ENCODE measurements at places on chromosomes 12 and 14.

GRCh38 chr12:8890313-8891085 is 23.8 kb upstream of the PHC1 start:
- no peaks in the 10 kb centered on the region for H3K4me1 ChIP-seq
- no peaks in the 10 kb centered on the region for H3K27me3 ChIP-seq
- DNase-seq = peak; percentile 71
- no peak overlapping the region for H3K27ac ChIP-seq
- H3K36me3 ChIP-seq = no peaks in the 10 kb centered on the region
- H3K4me3 ChIP-seq = peak overlapping the region; percentile 46

DNA sequence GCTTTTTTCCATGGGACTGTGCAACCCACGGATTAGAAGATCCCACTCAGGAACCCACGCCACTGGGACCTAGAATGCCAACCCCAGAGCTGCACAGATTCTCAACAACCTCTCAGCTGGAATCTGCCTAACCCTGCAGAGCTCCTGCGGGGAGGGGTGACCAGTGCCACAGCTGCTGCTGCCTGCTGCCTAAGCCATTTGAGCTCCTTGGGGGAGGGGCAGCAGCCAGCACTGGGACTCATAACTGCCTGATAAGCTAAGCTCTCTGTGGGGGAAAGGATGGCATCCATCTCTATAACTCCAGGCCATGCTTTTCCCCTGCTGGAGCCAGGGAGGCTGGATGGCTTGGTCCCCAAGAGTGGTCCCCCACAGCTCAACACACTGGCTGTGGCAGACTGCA is 182.8 kb downstream of the SLC5A8 start:
- no peaks in the 10 kb centered on the region for H3K27me3 ChIP-seq
- no peaks in the 10 kb centered on the region for H3K4me1 ChIP-seq
- no peak overlapping the region for H3K4me3 ChIP-seq

DNA sequence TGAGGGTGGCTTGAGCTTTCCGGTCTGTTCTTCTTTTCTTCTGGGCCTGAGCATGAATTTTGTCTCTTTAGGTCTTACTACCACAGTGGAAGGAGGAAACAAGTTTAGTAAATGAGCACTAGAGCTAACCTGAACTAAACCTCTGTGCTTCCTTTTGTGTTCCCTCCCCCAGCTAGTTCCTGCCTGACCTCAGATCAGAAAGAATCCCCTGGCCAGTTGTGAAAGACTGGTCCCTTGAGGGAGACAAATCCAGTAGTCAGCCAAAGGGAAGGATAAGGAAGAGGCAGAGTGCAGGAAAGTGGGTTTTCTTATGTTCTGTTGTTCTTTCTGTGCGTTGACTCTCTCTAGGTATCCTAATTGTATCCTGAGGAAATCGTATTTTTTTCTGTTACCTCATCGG is 17.5 kb downstream of the ZNF664 start:
- H3K27me3 ChIP-seq = no peaks in the 10 kb centered on the region
- H3K27ac ChIP-seq = no peak overlapping the region
- peaks cover 7% of the 10 kb centered on the region for H3K36me3 ChIP-seq

DNA sequence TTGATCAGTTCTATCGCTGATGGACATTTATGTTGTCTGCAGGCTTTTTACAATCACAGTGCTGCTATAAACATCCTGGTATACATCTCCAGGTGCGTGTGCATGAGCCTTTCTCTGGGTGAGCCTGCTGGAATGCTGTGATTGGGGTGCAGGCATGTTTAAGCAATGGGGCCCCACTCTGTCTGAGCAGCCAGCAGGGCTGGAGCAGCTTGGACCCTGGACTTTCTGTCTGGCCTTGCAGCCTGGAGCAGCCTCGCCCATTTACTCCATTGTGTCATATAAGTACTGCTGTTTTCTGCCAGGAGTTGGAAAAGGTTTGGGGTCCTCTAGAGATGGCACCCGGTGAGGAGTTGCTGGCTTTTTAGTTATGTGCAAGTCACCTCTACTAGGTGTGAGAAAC is 199.0 kb downstream of the KIF26A start:
- DNase-seq = no peak
- H3K4me3 ChIP-seq = no peak overlapping the region
- peaks cover 11% of the 10 kb centered on the region for H3K27me3 ChIP-seq
- H3K27ac ChIP-seq = no peak overlapping the region
- H3K4me1 ChIP-seq = no peaks in the 10 kb centered on the region

GRCh38 chr12:105272814-105273416 is 36.9 kb upstream of the APPL2 start:
- no peak overlapping the region for H3K27ac ChIP-seq
- no peaks in the 10 kb centered on the region for H3K36me3 ChIP-seq
- H3K27me3 ChIP-seq = no peaks in the 10 kb centered on the region
- H3K4me1 ChIP-seq = no peaks in the 10 kb centered on the region
- no peak overlapping the region for H3K4me3 ChIP-seq

- DNase-seq = no peak
- no peaks in the 10 kb centered on the region for H3K4me1 ChIP-seq
- no peak overlapping the region for H3K27ac ChIP-seq
- peaks cover 3% of the 10 kb centered on the region for H3K36me3 ChIP-seq
Observed at GRCh38 chr12:8087666-8088065, 5.6 kb downstream of the NECAP1 start.

DNA sequence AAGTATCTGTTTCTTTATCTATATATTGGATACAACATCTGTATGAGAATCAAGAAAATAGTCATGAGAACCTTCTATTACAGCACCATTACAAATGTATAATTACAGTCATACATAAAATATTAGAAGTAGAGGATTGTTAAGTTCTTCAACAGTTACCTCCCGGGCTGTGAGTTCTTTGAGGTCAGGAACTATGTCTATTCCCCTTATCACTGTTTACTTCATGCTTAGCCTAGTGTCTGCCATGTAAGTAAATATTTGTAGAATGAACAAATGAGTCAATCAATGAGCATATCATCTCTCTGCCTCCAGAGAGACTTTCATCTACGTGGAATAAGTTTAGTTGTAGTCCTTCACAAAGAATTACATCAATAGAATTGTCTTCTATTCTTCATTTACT is 47.2 kb downstream of the PUS7L start:
- no peaks in the 10 kb centered on the region for H3K36me3 ChIP-seq
- H3K27ac ChIP-seq = no peak overlapping the region

GRCh38 chr12:89038831-89039512 is 313.3 kb downstream of the DUSP6 start:
- H3K27ac ChIP-seq = no peak overlapping the region

DNA sequence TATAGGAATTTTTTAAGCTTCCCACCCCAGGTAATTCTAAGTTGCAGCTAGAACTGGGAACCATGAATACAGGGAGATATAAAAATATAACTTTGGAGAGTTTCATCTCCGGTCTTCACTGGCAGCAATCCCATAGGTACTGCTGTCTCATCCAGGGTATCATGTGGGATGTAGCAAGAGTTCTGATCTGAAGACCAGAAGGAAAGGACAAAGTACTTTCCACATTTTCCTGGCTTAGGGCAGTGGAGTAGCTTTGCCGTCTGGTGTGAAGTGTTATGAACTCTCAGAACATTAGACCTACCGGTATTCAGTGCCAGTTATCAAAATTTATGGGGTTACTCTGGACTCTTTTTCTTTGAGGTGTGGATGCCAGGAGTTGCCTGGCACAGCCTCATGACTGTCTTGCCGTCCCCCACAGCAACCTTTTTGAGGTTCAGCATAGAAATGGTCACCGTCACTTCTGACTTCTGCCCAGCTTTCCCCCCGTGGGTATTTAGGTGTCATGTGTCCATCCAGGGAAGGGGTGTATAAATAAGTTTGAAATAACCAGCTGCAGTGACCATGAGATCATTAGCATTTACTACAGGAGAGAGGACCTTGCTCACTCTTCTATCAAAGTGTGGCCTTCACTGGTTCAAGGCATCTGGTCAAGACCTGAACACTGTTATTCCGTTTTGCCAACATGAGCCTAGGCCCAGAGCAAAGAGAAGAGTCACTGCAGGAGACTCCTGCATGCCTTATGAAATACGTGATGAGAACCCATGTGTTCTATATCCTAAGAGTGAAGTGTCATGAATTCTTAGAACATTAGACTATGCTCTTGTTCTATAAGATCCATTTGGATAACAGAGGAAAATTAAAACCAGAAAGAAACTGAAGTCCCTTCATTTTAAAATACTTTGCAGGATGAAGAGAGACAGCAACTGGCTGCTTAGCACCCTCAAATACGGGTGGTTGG is 22.2 kb downstream of the TMEM233 start:
- no peaks in the 10 kb centered on the region for H3K4me1 ChIP-seq
- H3K27me3 ChIP-seq = no peaks in the 10 kb centered on the region
- H3K27ac ChIP-seq = no peak overlapping the region
- DNase-seq = no peak
- no peak overlapping the region for H3K4me3 ChIP-seq

DNA sequence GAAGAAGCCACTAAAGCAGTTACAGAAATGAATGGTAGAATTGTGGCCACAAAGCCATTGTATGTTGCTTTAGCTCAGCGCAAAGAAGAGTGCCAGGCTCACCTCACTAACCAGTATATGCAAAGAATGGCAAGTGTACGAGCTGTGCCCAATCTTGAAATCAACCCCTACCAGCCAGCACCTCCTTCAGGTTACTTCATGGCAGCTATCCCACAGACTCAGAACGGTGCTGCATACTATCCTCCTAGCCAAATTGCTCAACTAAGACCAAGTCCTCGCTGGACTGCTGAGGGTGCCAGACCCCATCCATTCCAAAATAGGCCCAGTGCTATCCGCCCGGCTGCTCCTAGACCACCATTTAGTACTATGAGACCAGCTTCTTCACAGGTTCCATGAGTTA is 21.5 kb upstream of the SRGAP1 start:
- no peaks in the 10 kb centered on the region for H3K4me1 ChIP-seq
- no peak overlapping the region for H3K4me3 ChIP-seq
- H3K36me3 ChIP-seq = no peaks in the 10 kb centered on the region
- no peaks in the 10 kb centered on the region for H3K27me3 ChIP-seq
- no peak for DNase-seq
- no peak overlapping the region for H3K27ac ChIP-seq

DNA sequence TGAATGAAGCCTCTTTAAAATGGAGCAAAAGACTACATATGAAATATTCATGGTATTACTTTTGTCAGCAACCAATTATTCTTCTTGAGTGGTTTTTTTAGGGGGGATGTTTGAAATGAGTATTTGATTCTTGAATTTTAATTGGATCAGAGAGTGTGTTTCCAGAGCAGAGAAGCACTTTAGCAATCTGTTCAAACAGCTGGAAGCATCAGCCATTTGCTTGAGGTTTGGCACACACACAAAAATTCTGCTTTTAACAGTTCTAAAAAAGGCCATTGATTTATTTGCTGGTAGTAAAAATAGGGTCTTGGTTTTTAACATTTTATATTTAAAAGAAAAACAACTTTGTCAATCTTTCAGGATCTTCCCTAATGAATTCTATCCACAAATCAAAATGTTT is 292.7 kb downstream of the LRFN5 start:
- H3K4me3 ChIP-seq = no peak overlapping the region
- no peak overlapping the region for H3K27ac ChIP-seq
- H3K36me3 ChIP-seq = no peaks in the 10 kb centered on the region

- H3K4me3 ChIP-seq = peak within 1 kb of the TSS; percentile 80
- H3K36me3 ChIP-seq = no peaks in the 10 kb centered on the region
- peak within 1 kb of the TSS; percentile 78 for H3K27ac ChIP-seq
- peaks cover 11% of the 10 kb centered on the region for H3K27me3 ChIP-seq
- peak; percentile 95 for DNase-seq
Observed at GRCh38 chr12:32399370-32400113, at the start of gene FGD4. Gene FGD4 (plus strand): TSS chr12:32399558.

DNA sequence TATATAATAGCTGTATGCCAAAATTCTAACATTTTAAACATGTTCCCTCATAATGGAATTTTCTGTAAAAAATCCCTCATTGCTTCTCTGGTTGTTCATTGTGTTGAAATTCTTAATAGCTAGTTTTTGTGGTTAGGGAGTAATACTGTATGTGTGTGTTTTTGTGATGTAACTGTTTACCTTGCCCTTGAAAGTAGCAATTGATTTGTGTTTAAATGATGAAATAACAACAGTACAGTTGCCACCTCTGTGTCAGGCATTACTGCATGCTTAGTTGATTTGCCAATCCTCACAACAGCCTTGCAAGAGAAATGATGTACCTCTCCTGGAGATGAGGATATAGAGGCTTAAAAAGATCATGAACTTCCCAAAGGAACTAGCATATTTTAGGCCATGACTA is 94.9 kb downstream of the DAAM1 start:
- H3K4me1 ChIP-seq = no peaks in the 10 kb centered on the region
- DNase-seq = no peak
- no peak overlapping the region for H3K27ac ChIP-seq
- H3K27me3 ChIP-seq = no peaks in the 10 kb centered on the region
- H3K36me3 ChIP-seq = peaks cover 5% of the 10 kb centered on the region

DNA sequence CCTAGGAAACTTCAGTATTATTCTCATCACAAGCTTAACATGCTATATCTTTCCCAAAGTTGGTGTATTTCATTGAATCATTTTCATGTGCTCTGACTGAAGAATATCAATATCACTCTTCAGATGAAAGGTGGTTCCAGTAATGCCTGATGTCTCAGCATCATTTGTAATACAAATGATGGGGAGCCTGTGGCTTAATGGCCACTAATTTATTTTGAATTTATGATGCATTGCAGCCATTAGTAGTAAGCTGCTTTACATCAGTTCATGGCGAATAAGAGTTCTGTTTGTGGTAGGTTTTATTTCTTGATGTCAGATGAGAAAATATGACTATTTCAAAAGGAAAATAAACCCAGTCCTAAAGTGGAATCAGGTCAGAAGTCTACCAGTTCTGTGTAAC is 139.4 kb downstream of the SLC16A7 start:
- no peaks in the 10 kb centered on the region for H3K27me3 ChIP-seq
- DNase-seq = no peak
- no peaks in the 10 kb centered on the region for H3K36me3 ChIP-seq
- no peak overlapping the region for H3K27ac ChIP-seq
- no peaks in the 10 kb centered on the region for H3K4me1 ChIP-seq

DNA sequence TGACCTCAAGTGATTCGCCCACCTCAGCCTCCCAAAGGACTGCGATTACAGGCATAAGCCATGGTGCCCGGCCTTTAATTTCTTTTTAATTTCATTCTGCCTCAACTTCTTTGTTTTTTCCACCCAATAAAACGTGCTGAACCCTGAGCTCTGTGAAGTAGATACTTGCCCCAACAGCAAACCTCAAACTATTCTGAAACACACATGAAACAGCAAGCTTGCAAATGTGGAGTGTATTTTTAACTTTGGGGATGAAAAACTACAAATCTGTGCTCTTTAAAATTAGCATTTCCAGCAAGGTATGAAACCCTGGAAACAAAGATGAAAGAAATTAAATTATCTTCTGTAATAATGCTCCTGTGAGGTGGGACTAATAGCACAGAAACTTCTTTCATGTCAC is 246.6 kb downstream of the ANO6 start:
- H3K27me3 ChIP-seq = no peaks in the 10 kb centered on the region
- no peaks in the 10 kb centered on the region for H3K36me3 ChIP-seq

Data from neural progenitor cell (in vitro differentiated cells).